ENCODE measurements at places on chromosomes 3 and 15. TPM values are rescaled to one million over a fixed set of nuclear protein-coding genes. Genes with fewer than 3 reads are reported as not detected.
A peak's percentile ranks its signal among the peaks of the same experiment; 100 is the strongest.

DNA sequence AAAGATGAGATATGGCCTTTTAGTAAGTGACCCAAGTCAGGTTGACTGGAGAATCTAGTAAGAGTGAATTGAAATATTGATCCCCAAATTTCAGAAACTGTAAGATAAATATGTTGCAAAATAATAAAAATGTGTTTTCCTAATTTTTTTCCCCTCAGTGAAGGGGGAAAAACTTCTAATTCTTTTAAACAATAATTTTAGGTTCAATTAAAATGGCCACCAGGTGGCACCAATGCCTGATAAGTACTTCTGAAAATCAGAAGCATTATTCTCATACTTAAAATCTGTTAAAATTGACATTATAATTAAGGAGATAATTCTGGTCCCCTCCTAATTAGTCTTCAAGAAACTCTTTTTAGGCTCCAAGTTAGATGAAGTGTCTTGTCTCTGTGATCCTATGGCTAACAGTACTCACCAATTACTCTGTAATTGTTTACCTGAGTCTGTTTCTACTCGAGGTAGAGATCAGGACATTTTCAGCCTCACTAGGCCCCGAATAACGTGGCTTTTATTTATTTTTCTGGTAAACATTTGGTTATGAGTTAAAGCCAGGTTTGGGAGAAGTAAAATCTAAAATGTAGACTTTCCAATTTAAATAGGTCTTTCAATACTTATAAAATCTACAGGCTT is 52.6 kb downstream of the NMD3 start:
- DNase-seq, result no peak

DNA sequence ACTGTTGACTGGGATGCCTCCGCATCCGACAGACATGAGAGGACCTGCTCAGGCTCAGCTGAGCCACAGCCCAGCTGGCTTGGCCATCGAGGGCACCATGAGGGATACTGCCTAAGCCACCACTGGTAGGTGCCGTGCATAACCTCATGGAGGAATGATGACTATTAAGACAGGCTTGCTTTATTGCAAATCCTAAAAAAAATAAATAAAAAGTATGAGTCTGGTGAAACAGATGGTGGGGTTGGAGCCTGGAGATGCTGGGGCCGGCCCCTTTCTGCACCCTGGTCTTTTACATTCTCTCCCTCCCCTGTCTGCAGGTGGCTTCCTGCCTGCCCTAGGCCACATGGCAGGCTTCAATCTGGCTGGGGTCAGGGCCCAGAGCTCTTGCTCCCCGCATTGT is 24.0 kb upstream of the RAD18 start:
- DNase-seq, result no peak

- DNase-seq, result peak; percentile 58
Observed at GRCh38 chr15:70200511-70201424, 103.1 kb upstream of the TLE3 start.

The ECE2 gene
- total RNA-seq, result not detected

DNA sequence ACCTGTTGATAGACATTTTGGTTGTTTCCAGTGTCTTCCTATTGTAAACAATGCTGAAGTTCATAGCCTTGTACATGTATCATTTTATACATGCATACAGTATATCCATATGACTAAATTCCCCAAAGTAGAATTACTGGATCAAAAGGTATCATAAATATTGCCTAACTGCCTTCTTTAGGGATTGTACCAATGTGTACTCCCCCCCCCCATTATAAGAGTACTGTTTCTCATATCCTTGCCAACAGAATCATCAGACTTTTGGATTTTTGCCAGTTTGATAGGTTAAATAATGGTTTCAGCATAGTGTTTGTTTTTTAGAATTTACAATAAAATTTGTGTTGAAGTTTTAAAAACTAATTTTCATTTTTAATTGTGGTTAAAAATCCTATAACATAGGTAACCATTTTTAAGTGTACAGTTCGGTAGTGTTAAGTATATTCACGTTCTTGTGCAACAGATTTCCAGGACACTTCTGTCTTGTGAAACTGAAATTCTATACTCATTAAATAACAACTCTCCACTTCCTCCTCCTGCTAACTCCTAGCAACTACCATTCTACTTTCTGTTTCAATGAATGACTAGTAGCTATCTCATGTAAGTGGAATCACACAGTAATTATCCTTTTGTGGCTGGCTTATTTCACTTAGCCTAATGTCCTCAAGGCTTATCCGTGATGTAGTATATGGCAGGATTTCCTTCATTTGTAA is 30.8 kb upstream of the MAP3K13 start:
- no peak for DNase-seq

- no peak for DNase-seq
Observed at GRCh38 chr3:160180581-160181216, 44.5 kb upstream of the C3orf80 start.

DNA sequence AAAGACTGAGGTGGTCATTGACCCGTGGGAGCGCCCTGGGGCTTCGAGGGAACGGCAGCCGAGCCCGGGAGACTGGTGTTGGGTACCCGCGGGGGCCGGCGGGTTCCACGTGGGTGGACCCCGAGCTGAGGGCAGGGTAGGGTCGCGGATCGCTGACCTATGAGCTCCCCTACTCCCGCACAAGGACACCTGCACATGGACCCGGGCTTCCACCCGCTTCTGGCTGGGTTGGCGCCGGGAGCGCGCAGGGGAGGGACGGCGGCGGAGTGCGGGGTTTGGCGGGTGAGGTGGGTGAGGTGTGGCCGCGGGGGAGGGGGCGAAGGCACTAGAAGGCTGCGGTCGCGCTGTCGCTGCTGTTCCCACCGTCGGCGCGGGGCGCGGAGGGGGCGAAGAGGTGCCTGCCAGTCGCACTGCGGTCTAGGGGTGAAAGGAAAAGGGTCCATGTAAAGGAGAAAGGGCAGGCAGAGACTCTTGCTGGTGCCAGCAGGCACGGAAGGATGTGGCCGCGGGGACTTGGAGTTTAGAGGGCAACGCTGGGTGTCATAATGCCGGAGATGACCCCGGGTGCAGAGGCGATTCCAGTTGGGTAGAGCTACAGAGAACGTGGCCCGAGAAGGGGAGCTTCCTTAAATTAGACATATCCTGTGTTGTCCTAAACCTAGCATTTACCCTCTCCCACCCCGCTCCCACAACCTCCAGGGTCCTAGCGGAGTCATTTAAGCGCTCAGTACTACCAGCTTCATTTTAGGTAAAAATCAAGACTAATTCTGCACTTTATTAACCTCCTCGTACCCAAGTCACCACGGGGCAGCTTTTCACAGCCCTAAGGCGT is 245.9 kb upstream of the TOPAZ1 start:
- no peak for DNase-seq

- DNase-seq, result no peak
Observed at GRCh38 chr3:54303517-54304375, 181.4 kb downstream of the CACNA2D3 start.

Data from upper lobe of left lung (tissue), 6 donors.